ENCODE measurements at places on chromosomes 5 and 9.

GRCh38 chr5:133364936-133365707 is 247.2 kb downstream of the FSTL4 start:
- DNase-seq: no peak

DNA sequence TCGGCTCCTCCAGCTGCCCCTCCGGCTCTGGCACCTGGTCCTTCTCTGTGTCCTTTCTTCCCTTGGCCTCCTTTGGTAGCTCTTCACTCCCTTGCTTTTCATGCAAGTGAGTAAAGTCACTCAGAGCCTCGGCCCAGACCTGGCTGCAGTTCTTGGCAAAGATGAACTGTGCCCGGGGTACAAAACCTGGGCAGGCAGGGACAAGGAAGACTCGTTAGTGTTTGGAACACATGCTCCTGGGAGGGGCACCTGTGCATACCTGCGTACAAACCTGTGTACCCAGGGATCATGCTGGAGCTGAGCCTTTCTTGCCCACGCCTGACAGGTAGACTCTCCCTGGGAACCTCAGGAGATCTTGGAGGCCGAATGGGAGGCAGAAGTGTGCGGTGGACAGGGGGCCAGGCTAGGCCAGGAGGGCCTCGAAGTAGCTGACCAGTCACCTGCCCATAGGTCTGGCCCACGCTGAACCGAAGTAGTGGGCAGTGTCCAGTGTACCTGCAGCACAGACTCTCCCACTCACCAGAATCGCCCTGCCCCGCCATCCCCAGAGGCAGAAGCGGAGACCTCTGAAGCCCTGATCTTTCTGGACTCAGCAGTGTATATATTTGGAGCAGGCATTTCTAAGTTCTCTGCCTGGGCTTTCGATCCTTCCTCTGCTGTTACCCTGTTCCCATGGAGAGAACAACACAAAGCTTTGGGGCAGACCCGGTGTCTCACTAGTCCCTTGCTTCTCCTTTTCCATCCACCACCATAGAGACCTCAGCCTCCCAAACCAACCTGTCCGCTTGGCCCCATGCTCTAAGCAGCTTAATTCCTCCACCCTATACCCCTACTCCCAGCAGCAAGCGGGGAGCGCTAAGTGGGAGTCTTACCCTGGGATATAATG is 41.9 kb upstream of the TESK1 start:
- DNase-seq: peak; percentile 42

GRCh38 chr5:179404321-179405053 is 59.2 kb upstream of the ADAMTS2 start:
- DNase-seq: no peak

DNA sequence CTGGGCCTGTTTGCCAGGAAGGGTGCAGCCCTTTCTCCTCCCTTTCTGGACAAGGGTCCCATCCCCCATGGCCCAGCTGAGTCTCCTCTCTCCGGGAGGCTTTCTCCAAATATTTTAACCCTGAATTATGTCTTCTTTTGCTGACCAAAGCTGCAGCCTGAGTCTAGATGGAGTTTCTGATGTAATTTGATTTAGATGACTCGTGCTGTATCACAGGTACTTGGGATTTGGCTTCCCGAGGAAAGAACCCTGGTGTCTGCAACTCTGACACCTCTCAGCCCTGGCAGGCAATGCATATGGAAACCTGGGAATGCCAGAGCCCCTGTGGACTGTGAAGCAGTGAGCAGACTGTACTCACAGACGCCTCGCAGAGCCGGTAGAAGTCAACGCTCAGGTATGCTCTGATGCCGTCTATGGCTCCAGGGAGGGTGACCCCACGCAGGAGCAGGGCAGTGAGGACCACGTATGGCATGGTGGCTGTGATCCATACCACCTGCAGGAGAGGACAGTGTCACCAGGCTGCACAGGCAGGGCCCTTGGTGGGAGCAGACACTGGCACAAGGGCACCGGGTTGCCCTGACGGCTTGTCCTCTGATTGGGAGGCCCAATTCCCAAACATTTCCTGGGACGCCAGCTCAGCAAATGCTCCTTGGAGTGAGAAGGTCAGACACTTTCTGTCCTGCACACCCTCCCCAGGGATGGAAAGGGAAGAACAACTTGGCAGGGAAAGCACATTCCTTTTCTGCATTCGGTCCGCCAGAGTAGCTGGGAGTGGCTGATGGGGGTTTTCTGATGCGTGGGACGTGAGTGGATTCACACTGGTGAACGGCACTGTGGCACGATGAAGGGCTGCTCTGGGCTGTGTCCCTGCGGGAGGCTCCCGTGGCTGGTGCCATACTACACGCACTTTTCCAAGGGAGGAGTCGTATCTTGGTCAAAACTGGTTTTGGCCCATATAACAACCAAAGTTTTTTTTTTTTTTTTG is 24.7 kb downstream of the SLC6A3 start:
- peak; percentile 29 for DNase-seq

DNA sequence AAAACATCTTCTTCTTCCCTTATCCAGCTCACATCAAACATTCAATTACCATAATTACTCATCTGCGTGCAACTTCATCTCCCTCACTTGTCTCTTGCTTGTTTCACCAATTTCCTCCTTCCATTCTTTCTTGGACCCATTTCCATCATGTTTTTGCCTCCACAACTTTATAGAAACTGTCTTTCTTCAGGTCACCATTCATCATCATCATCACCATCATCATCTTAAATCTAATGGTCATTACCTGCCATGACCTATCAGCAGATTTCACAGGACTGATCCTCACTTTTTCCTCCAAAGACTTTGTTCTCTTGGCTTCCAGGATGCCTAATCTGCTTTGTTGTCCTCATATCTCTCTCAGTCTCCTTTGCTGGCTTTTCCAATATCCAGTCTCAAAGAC is 495.6 kb downstream of the DNAH5 start:
- DNase-seq: no peak

DNA sequence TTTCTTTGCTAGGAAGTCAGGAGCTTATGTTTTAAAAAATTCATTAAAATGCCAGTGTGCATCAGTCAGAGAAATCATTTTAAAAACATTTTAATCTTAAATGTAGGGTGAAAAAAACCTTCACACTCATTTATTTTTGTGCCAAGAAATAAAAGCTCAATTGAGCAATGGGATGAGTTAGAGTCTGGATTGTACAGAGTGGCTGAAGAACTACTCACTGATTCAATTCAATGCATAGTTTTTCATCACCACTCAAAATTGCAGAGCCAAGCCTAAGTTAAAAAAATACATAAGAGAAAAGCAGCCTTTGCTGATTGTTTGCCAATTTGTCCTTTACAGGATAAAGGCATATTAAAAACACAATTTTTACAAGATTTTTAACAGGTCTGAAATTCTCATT is 168.2 kb upstream of the DMRTA1 start:
- DNase-seq: no peak

GRCh38 chr5:134543820-134544614 is 18.5 kb downstream of the JADE2 start:
- peak; percentile 46 for DNase-seq

DNA sequence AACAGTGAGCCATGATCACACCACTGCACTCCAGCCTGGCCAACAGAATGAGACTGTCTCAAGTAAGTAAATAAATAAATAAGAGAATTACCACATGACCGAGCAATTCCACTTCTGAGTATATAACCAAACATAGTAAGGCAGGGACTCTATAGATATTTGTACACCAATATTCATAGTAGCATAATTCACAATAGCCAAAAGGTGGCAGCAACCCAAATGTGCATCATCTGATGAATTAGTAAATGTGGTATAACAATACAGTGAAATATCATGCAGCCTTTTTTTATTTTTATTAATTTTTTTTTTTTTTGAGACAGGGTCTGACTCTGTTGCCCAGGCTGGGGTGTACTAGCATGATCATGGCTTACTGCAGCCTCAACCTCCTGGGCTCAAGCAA is 33.1 kb downstream of the ALDH7A1 start:
- no peak for DNase-seq

GRCh38 chr5:153783362-153783658 is 255.4 kb downstream of the FAM114A2 start:
- no peak for DNase-seq

GRCh38 chr5:63564789-63565188 is 397.5 kb downstream of the HTR1A start:
- no peak for DNase-seq

- DNase-seq: no peak
Observed at GRCh38 chr5:18068826-18069225, 434.6 kb downstream of the TAF11L14 start.

- DNase-seq: no peak
Observed at GRCh38 chr5:40404613-40405012, 275.1 kb upstream of the PTGER4 start.

GRCh38 chr5:52374286-52374685 is 413.4 kb upstream of the ITGA1 start:
- DNase-seq: no peak

GRCh38 chr9:77392328-77392727 is 215.0 kb downstream of the VPS13A start:
- no peak for DNase-seq

DNA sequence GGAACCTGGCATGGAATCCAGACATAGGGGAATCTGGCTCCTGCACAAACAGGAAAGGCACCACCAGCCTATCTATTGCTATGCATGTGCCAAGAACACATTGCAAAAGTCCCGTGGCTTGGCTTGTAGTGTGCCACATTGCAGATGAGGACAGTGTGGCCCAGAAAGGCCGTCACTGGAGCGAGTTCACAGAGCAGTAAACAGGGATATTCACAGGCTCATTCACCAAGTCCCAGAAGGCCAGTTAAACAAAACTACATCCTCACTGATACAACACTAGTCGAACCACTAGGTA is 39.6 kb upstream of the TRIM32 start:
- DNase-seq: peak; percentile 77

DNA sequence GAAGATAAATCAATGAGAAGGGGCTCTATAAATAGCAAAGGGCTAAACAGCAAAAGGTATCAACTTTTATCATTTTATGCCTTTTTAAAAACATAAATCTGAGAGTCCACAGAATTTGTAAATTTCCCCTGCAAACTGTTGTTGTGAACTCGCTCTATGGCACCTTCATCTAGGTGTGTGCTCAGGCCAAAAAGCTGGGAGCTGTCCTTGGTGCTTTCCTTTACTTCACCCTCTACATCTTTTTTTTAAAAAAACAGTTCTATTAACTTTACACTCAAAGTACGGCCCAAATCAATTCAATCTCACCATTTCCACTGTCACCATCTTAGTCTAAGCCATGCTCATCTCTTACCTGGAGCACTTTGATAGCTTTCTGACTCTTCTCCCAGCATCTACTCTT is 108.2 kb upstream of the GPR151 start:
- DNase-seq: no peak

GRCh38 chr9:70466976-70467561 is 52.6 kb upstream of the KLF9 start:
- no peak for DNase-seq

- DNase-seq: no peak
Observed at GRCh38 chr5:154287136-154287535, 96.6 kb downstream of the GALNT10 start.

GRCh38 chr5:14054965-14055963 is 87.9 kb upstream of the TRIO start:
- no peak for DNase-seq

- no peak for DNase-seq
Observed at GRCh38 chr9:2810420-2811075, 33.3 kb downstream of the PUM3 start.

DNA sequence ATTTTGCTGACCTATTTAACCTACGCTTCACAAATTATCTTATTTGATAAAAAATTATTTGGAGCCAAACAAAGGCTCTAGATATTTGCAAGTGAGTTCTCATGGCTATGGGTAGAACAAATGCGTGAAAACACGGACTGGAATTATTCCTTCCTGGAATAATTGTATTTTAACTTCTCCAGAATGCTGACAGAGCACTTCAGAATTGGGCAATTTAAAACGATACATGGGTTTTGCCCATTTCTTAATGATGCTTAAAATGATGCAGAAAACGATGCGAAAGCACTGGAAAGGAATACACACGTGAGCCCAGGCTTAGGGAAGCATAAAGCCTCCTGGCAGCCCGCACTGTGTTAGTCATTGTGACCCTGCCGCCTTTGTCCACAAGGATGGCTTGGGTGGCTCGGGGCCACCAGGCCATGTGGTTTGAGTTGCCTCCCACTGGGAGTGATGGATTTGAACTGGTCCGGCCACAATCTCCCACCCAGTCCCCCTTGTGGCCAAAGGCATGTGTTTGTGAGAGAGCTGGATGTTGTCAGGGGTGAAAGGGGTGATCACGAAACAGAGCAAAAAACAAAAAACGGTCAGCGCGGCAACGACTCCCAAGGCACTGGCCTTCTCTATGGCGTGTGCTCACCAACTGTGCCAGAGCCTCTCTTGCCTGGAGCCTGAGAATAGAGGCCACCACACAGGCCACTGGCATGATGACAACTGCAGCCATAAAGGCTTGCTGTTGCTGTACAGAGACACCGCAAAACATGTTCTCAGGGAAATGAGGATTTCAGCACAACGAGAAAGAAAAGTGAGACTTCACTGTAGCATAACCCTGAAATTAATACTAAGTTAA is 234.2 kb upstream of the ADAMTS16 start:
- DNase-seq: peak; percentile 84

DNA sequence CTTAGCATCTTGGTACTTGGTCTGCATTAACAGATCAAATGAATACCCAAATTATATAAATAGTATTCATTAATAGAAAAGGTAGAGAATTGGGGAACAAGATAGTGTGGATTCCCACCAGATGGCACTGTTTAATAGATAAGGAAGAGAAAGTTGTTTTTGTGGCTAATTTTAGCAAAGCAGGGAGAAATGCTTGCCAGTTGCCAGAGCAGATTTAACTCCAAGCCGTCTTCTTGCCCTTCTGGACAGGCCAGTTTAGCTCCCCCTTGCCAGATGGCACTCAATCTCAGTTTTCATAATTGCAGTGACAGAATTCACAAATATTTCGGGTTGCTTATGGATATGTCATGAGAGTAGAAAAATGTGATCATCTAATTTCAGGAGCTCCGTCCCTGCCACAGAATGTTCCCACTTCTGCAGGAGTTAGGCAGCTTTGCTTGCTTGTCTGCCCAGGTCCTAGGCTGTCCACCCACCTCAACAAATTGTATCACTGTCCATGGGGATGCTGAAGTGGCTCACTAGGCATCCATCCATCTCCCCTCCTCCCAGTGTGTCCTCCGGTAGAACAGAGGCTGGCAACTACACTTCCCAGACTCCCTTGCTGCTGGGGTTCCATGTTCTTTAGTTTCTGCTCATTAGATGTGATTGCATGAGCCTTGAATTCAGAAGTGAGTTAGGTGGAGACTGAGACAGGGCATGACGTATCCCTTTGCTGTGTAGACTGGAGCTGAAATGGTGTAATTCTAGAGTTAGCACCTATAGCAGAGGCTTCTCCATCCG is 11.8 kb upstream of the HEXB start:
- no peak for DNase-seq

- DNase-seq: peak; percentile 50
Observed at GRCh38 chr5:91162534-91163381, 220.4 kb downstream of the ARRDC3 start.

- no peak for DNase-seq
Observed at GRCh38 chr9:97441729-97442128, 29.8 kb downstream of the TDRD7 start.

Data from Right ventricle myocardium superior (tissue), 1 donor.